ENCODE measurements at places on chromosomes 16 and 17.

GRCh38 chr16:84413244-84414004, 45.1 kb downstream of the ATP2C2 start:
- no peak for DNase-seq

DNA sequence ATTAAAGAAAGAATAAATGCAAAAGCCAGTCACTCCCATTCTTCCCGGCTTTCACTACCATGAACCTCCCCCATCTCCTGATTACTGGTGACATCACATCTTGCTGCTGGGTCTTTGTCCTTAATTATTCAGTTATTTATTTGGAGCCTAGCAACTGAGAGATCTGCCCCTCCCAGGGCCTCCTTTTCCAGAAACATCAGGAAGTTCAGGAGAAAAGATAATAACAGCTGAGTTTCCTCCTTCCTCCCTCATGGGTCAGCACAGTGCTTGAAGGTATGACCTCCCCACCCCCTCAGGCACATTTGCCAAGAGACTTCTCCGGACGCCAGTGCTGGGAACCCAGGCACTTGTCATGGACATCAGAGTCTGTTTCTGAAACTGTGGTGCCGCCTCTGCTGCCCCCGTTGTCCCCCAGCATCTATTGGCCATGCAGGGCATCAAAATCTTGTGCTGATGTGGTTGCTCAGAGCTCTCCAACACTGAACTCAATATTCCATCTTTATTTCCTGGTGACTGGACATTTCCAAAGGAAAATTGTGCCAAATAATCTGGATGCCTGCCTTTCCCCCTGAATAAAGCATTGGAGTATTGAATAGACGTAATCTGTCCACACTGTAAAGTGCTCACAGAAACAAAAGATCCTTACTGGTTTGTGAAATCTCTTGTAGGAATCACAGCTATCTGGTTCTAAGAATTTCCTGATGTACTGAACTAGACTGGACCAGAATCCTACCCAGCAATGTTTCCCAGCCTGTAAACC, 71.8 kb downstream of the ZNF18 start:
- DNase-seq, result no peak

- DNase-seq, result peak; percentile 95
These were observed 42.4 kb upstream of the NF1 start for GRCh38 chr17:31052187-31052889.

DNA sequence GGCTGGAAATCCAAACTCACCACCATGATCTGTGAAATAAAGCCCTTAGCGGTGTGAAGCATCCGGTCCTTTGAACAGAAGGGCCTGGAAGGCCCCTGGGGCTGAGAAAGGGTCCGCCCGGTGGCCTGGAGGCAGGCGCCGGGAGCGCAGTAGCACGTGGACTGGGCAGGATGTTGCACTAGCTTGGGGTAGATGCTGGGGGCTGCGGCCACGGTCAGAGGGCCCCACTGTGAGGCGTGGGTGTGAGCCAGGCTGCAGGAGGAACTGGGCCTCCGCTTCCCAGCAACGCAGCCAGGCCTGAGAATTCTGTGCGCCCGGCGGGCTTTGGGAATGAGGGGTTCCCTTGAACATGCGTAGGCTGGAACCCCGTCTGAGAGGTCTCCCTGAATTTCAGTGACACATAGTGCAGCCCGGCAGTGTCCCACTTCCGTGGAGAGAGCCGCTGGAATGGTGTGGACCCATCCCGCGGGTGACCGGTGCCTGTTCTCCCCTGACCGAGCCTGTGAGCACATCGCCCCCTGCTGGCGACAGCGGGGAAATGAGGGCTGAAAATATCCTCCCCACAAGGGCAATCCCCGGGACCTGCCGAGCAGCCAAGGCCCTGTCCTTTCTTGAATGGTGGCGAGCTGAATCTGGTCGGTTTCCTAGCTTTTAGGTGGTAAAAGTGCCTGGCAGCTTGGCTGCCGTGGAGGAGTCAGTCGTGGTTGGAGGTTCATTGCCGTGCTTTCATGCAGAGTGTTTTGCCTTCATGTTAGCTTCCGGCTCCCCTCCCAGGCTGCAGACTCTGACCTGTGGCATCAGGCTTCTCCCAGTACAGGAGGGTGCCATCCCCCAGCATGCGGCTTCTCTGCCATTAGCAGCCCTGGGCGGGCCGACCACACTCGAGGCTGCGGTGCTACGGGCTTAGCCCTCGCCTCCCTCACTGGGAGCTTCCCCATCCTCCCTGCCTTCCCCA, 43.8 kb downstream of the DNAJA2 start:
- peak; percentile 54 for DNase-seq

- no peak for DNase-seq
These were observed 9.0 kb upstream of the WSB1 start for GRCh38 chr17:27284811-27285415.

DNA sequence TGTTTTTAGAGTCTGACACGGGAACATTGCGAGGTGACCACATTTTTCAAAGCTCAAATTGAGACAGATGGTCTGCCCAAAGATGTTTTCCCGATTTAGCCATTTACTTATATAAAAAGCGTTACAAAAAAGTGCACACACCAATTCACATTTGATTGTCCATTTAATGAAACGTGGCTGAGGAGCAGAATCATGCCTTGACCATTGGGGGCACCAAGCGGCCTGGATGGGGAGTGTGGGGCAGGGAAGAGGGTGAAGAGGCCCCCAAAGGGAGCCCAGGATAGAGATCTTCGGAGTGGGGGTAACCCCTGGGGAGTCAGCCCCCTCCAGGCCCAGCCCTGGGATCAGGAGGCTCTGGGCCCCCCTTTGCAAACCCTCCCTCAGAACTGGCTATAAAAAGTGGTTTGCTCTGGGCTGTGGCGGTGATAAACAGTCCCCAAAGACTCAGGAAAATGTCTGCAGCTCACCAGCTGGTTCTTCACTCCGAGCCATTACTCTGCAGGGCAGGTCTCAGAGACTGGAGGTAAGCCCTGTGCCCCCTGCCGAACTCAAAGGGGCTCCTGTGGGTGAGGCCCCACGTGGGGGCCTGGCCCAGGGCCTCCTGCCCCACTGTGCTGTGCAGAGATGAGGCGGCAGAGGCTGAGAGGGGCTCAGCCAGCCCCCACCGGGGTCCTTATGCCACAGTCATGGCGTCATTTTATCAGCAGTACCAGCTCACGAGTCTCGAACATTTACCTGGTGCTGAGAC, 105.9 kb upstream of the SEC14L1 start:
- DNase-seq, result no peak

Data from fibroblast of villous mesenchyme (primary cell).